ENCODE measurements at places on chromosomes 16 and 17. TPM values are rescaled to one million over a fixed set of nuclear protein-coding genes. Genes with fewer than 3 reads are reported as not detected.

BEAN1 gene
- not detected for total RNA-seq

EVPL gene
- total RNA-seq = not detected

SOX8 gene
- total RNA-seq = 0.45 TPM

TM4SF5 gene
- not detected for total RNA-seq

TBX21 gene
- not detected for total RNA-seq
